8988T (cell line): ENCODE measurements at places on chromosomes 5 and 9.

DNA sequence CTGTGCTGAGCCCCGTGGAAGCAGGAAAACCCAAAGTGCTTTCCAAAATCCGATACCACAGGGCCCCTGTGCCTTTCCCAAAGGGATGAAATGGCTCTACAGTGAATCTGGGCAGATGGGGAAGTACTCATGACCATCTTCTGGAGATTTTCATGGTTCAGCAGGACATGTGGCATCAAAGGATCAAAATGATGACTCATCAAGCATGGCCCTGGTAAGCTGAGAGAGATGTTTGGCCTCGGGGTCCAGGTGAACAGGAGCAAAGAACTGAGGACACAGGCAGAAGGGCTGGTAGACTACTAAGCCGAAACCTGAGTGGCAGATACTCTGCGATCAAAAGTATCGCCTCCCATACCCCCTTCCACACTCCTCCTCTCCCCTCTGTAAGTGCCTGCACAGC lies 160.0 kb upstream of the EFNA5 start:
- no peak for DNase-seq

- DNase-seq = no peak
Measured at GRCh38 chr9:132059361-132059760, 20.3 kb downstream of the MED27 start.

DNA sequence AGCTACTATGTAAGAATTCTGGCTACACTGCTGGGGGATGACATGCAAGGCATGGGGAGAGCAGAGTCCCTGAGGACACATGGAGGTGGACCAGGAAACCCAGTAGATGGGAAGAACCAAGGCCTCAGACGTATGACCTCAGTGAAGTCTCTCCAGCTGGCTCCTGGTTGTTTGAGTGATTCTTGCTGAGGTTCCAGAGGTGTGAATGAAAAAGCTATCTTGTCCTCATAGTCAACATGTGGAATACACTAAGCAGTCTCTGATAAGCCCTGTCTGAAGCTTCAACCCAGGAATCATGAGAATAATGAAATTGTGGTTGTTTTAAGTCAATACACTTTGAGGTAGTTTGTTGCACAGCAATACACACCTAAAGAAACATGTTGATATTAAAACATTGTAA lies 78.0 kb downstream of the GABRA6 start:
- DNase-seq = no peak

DNA sequence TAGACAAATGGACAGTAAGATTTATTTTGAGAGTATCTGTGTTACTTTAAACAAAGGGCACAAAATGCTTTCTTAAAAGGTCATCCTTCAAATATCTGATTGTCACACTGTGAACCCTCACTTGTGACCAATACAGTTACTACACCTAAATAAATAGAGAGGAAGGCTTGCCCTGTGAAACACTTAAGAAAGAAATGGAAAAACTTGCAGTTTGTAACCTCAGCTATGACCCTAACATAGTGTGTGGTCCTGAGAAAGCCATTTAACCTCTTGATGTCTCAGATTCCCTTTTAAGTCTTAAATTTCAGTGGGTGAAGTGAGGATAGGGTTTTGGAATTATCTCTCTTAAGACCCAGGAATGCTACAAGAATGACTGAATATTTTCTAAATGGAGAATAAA lies 126.7 kb upstream of the SLC27A6 start:
- no peak for DNase-seq

- DNase-seq = no peak
Measured at GRCh38 chr5:132883261-132883834, 9.9 kb downstream of the LEAP2 start.

- no peak for DNase-seq
Measured at GRCh38 chr5:142670804-142671203, 15.1 kb downstream of the FGF1 start.

- DNase-seq = no peak
Measured at GRCh38 chr5:137689306-137689705, 46.6 kb downstream of the KLHL3 start.

GRCh38 chr5:173196133-173196952 lies 38.7 kb downstream of the NKX2-5 start:
- no peak for DNase-seq

DNA sequence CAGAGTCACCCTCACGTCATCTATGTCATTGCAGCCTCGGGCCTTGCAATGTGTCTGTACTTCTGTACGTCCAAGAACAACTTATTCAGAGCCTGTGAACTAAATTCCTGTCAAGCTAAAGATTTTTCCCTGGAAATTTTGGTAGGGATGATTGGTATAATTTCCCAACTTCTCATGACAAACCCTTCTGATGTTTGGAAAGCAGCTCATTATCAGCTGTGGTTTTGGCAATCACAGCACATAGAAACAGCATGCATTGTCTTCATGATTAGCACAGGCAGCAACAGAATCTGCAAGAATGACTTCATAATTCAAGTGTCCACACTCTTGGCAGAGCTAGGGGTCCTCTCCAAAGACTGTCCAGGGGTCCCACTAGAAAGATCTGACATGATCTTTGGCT lies 49.5 kb downstream of the APBA1 start:
- no peak for DNase-seq

GRCh38 chr9:99231711-99232110 lies 9.6 kb downstream of the SEC61B start:
- no peak for DNase-seq

- no peak for DNase-seq
Measured at GRCh38 chr5:154437281-154437965, 8.4 kb upstream of the SAP30L start.

- peak; percentile 23 for DNase-seq
Measured at GRCh38 chr5:36877667-36878391, 1.3 kb downstream of the NIPBL start.

DNA sequence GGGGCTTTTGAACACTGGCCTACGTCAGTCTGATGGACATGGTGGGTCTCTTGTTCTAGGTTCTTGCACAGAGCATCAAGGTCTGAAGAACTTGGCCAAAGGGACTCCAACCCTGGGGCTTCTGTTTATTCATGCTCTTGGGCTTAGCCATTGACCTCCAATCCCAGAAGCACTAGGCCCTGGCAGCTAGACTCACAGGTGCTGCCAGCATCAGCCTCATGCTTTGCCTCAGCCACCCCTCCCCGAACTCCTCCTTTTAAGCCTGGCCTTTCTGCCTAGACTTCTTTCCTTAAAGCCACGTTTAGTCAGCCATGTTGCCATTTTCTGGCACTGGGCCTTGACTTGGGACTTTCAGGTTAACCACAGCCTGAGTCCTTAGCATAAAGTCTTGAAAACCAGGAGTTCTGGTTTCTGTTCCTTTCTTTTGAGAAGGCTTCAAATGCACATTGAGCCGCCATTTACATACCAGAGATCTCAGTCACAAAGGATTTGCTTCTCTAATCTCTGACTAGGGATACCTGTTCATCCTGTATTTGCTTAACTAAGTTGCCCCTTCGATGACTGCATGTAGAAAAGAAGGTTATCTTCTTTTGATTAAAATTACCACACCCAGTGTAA lies 54.7 kb downstream of the ANGPTL2 start:
- no peak for DNase-seq

DNA sequence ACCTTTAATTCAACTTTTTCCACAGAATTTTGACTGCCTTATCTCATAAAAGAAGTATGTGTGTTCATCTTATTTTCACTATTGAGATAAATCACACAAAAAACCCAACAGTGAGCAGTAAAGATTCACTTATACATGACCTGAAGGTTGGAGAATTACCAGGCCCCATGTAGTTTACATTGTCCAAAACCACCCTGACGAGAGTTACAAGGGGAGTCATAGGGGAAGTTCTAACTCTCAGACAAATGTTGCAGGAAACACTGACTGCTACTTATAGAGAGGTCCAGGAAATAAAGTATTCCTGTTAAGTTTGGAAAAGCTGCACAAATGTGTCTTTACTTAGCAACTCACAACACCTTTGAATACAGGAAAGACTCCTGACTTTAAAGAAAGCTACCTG lies 14.1 kb downstream of the SPATA9 start:
- DNase-seq = no peak

GRCh38 chr5:66209794-66210193 lies 65.7 kb downstream of the SREK1 start:
- no peak for DNase-seq

- no peak for DNase-seq
Measured at GRCh38 chr5:126354012-126354857, 69.0 kb upstream of the GRAMD2B start.

DNA sequence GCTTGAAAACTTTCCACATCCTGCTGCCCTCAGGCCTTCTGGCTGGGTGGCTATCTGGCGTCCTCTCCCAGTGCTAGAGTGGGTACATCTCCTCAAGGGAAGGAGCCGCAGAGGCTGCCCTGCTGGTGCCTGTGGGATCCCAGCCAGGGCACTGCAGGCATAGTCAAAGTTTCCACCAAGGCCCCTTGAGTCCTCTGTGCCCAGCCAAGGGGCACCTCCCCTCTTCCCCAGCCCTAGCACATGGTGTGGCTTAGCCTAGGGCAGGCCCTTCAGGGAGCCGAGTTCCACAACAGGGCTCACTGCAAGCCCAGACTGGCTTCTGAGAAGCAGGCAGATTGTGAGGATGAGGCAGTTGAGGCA lies 103.2 kb downstream of the RGS3 start:
- DNase-seq = no peak

DNA sequence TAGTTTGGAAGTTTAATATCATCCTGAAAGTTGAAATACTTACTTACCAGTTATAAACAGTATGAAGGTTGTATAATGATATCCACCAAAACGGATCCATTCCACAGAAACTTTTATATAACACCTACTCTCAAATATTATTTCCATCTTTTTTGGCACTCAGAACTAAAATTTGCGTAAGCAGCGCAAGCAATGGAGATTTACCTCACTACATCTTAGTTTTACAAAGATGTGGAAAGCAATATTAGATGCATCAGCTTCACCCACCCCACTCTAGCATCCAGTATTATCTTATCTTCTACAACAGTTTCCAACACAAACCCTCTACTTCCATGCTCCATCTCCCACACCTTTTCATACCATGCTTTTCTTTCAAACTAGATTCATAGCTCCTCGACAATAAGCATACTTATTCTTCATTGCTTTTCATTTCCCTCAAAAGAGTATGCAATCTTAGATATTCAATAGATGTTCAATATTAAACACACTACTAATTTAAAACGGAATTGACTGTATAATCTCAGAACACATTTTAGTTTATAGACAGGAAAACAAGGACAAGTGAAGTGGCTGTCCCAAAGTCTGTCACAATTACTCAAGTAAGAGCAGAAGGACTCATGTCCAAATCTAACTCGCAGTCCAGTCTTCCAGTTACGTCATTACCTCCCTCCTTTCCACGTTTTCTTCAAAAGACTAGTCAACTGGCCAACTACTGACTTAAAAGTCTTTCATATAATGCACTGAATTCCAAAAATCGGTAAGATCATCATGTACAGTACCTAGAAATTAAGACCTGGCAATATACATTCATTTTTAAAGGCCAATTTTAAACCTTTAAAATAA lies 2.2 kb downstream of the PPP2CA start:
- DNase-seq = no peak

DNA sequence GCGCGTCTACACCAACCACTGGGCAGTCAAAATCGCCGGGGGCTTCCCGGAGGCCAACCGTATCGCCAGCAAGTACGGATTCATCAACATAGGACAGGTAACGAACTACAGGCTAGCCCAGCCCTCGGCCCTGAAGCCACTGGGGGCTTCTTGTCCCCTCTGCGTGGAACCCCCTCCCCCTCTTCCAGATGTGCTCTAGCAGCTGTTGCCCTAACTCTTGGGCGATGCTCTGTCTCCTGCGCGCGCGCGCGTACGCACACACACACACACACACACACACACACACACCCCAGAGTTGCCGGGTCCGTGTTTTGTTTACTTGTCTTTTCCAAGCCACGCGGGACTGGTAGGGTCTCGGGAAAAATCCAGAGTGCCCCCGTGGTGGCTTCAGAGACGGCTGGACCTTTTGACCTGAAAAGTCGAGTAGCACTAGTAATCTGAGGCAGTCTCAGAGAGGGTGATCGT lies 836 bp downstream of the PCSK5 start:
- no peak for DNase-seq

DNA sequence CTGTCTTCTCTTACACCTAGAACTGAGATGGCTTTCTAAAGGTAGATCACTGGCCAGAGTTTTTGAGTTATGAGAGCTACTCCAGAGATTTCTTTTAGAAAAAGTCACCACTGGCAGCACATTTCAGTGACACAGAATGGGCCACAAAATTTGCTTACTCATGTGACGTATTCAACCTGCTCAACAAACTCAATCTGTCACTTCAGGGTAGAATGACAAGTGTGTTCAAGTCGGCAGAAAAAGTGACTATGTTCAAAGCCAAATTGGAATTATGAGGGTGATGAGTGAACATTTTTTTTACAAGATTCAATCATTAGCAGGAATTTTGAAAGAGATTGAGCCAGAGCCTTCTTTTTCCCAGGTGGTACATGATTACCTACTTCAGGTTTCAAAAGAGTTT lies 46.5 kb downstream of the TAF11L14 start:
- DNase-seq = no peak

DNA sequence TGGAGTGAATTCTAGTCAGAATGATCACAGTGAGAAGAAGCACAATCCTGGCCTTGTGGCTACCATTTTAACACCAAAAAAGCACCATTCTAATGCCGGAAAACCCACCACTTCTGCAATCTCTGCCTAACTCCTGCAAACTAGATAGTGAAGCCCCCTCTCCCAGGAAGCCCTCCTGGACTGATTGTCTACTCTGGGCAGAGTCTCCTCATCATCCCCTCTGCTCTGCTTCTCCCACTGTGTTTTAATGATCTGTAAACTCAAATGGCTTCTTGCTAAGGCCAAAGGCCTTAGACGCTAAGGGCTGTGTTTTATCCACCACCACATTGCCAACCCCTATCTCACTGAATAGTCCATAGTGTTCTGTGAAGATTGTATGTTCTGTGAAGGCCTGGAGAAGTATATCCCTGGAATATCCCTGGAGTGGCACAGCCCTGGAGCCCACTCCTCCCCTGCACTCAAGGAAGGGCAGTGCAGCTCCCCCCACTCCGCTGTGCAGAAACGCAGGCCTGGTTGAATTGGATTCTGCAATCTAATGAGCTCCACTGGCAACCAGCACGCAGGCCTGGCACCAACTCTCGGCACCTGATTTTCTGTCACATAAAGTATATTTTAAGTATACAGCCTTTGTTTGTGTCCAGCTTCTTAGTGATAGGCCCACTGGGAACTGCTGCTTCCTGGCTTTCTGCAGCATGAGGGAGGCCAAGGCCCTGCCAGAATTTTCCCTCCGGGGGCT lies 126.3 kb downstream of the ATPSCKMT start:
- DNase-seq = no peak

DNA sequence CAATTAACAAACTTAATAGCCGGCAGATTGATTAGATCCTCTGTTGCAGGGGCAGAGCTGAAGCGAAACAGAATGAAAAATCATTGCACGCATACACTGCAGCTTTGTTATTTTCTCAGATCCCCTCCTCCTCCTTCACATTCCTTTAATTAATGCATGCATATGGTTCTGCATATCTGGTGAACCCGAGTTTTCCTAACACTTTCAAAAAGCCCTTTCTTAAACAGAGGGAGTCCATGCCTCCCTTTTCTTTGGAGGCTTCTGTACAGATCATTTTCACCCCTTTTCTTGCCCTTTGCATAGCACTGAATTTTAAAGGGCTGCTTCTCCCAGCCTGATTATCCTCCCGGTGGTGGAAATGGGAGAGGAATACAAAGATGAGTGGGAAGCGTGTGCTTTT lies 136.6 kb upstream of the TBCA start:
- DNase-seq = no peak
